ENCODE measurements at places on chromosomes 6 and 20.

DNA sequence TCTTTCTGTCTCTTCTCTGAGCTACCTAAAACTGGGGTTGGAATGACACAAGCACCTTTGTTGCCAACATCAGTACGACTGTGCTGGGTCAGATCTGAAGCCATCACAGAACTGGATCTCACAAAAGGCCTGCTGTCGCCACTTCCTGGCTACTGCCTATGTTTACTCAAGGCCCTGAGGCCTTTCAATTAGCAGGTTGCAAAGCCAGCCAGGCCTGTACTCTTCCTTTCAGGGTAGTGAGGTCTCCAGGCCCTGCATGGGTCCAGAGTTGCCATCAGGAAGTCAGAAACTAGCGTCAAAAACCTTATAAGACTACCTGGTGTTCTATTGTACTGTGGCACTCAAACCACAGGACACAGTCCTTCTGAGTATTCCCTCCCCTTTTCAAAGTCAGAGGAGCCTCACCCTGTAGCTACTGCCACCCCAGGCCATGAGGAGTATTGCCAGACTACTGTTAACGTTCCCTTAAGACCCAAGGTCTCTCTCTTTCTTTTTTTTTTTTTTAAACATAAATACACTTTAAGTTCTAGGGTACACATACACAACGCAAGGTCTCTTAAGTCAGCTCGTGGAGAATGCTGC, 937.4 kb upstream of the GJE1 start:
- no peak for DNase-seq

DNA sequence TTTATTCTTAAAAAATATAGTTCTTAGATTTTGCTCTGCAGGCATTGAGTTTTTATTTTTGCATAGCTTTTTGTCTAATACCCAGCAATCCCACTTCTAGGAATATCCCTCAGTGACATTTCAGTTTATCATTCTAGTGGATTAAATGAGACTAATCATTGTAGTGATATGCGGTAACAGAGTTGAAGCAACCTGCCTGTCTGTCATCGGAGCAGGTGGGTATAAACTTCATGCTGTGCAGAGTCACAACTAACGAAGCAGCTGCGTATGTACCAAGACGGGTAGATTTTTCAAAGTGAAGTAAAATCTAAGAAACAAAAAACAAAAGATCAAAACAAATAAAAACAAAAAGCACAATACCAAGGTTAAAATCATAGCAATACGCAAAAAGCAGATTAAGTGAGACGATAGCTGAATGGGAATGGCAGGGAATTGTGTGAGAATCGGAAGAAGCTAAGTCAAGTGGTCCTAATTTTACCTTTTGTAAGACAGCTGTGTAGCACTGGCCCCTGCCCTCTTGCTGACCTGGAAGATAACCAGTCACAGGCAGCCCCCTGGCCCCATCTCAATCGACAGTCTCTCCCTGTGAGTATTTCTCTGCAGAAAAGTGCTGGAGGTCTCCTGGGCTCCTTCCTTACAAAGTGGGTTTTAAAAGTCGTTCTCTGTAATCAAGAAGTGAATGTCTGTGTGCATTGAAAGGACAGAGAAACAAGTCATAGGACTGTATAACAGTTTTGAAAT, 169.2 kb downstream of the OR2B2 start:
- no peak for DNase-seq

DNA sequence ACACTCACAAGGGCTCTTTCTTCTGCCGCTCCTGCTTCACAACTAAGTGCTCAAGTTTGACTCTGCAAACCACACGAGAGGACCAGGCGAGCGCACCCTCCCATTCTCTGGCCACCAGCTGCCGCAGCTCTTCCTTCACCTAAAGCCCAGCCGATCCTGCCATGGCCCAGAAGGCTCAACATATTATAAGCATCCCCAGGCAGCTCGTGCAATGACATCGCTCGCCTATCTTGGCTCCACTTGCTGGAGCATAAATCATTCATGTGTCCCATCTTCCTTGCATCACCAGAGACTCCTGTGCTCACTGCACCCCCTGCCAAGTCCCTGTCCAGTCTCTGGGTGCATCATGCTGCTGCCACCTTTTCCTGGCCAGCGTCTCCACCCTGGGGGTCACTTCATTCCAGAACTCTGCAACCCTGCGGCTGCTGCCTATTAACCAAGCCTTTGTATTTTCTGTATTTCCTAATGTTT, 59.0 kb downstream of the PSMG4 start:
- no peak for DNase-seq

DNA sequence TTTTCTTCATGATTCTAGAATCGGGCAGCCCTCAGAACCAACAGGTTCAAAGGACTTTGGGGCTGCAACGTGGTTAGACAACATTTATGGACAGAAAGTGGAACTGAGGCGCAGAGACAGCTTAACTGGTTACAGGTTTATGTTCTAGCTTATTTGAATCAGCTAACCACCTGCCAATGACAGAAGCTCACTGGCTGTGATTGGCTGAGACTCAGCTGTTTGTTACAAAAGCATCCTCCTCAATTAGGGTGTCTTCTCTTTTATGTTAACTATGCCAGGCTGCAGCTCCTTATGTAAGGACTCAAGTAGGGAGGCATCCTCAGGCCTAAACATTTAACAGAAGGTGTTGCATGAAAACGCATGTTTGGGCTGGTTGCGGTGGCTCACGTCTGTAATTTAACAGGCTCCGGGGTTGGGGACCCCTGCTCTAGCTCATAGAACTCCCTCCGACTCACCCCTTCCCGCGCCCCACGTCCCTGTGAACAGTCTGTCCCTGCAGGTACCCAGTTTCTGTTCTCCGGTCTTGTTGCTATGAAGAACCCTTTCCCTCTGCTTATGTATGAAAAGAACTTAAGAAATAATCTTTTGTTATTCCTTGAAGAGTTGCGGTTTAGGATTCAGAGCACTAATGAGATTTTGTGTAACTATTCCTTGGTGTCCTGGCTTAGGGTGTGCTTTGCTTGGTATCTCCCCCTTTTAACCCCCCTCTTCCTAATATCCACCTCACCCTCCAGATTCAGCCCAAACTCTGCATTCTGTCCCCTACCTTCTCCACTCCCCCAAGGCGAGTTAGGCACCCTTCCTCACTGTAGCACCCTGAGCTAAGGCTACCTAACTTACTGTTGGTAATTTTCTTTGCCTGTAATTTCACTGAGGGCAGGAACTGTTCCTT, 1.2 kb upstream of the TMEM181 start:
- DNase-seq: no peak

DNA sequence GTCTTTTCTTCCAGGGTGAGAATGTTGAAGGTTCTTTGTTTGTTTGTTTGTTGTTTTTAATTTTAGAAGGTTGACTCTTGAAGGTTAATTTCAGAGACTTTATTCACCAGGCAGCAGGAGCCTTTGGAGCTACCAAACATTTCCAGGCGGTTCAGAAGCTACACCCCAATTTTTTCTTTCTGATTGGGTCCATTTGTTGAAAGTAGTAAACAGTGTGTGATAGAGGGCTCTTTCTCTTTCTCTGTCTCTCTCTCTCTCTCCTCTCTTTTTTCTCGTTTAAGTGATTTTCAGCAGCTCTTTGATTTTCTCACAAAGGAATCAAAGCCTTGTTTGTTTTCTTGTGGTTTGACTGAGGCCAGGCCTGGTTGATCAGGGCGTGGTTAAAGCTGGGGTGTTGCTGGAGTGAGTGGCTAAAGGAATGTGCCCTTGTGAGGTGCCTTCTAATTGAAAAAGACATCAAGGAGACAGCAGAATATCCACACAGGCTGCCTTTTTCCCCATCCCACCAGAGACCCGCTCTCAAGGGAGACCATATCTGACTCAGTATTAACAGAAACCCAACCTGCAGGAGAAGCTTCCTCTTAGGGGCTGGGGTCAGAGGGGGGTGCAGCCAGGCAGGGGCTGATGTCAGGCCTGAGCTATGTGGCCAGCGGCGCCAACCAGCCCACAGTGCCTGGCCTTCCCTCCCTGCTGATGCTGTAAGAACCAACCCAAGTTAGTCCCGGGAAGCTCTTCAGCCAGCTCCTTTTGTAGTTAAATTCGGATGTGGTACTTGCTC, 40.4 kb upstream of the NAA20 start:
- peak; percentile 35 for DNase-seq

GRCh38 chr6:2565499-2565898, 185.2 kb downstream of the MYLK4 start:
- no peak for DNase-seq

GRCh38 chr6:63352544-63353285, 32.9 kb upstream of the LGSN start:
- peak; percentile 97 for DNase-seq

Measured in inflammatory macrophage treated with lipopolysaccharide for 4 hours (primary cell).